ENCODE measurements at places on chromosomes 4 and X. TPM values are rescaled to one million over a fixed set of nuclear protein-coding genes. Genes with fewer than 3 reads are reported as not detected.

The CCDC120 gene
- 48.6 TPM for total RNA-seq

- DNase-seq: no peak
Observed at GRCh38 chrX:101230636-101231035, 11.1 kb downstream of the DRP2 start.

- DNase-seq: no peak
Observed at GRCh38 chrX:149471397-149471796, 33.7 kb downstream of the IDS start.

DNA sequence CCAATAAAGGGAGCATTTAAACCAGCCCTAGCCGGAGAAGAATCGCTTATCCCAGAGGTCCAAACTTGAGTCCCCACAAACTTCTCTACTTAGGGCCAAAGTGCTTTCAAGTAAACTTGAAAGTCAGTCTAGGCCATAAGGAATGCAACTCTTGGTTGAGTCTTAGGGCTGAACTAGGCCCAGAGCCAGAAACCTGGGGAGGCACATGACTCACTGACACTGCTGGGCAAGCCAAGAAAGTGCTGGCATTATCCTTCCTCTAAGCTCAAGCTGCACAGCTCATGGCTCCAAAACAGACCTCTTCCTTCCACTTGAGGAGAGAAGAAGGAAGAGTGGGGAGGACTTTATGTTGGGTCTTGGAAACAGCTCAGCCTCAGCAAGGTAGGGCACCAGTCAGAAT, 1257.3 kb upstream of the DIAPH2 start:
- DNase-seq: no peak

DNA sequence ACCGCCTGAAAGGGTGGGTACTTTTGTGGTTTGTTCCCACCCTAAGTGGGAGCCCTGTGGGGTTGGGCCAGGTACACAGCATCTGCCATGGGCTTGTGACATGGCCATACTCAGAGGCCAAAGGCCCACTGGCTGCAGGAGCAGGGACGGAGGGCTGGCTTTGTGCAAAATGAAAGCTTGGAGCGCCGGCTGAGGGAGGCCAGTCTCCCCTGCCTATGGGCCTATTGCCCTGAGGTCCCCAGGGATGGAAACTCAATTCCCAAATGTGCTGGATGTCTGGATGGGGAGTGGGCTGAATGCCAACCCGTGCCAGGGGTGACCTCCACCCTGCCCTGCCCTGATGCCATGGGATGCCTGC, 10.8 kb downstream of the ADRA2C start:
- DNase-seq: no peak

The NAP1L5 gene
- 5.2 TPM for total RNA-seq
